ENCODE measurements at places on chromosomes 5 and 9. TPM values are rescaled to one million over a fixed set of nuclear protein-coding genes. Genes with fewer than 3 reads are reported as not detected.

The JAKMIP2 gene
- 1.2 TPM for total RNA-seq

The FIBCD1 gene
- total RNA-seq = not detected

The NPR2 gene
- total RNA-seq = 1.2 TPM

The TEK gene
- total RNA-seq = under 0.01 TPM

The ZFR gene
- 91.8 TPM for total RNA-seq

The SLC6A19 gene
- total RNA-seq = not detected

The PRRX2 gene
- not detected for total RNA-seq

The TAF7 gene
- 76.5 TPM for total RNA-seq

The CDH9 gene
- total RNA-seq = 0.10 TPM

The PTPN3 gene
- under 0.01 TPM for total RNA-seq

The PCDHB3 gene
- under 0.01 TPM for total RNA-seq

The OTP gene
- total RNA-seq = not detected

The PFN3 gene
- total RNA-seq = not detected

The ECSCR gene
- total RNA-seq = not detected

The CDC20B gene
- total RNA-seq = not detected

The DNAJA1 gene
- 77.5 TPM for total RNA-seq

The MED22 gene
- 11.4 TPM for total RNA-seq

The NAIP gene
- total RNA-seq = 18.8 TPM

The PCDHGA4 gene
- total RNA-seq = 0.21 TPM

The WWC1 gene
- total RNA-seq = 0.10 TPM

The PCDHGC5 gene
- total RNA-seq = not detected

The GLDC gene
- total RNA-seq = 0.21 TPM

The ZNF366 gene
- total RNA-seq = 0.10 TPM

The CKMT2 gene
- total RNA-seq = 1.0 TPM

The PCDHB14 gene
- not detected for total RNA-seq

The SLC6A18 gene
- total RNA-seq = not detected

The PRR16 gene
- total RNA-seq = 0.63 TPM

The SOWAHA gene
- not detected for total RNA-seq

The SUSD3 gene
- 11.0 TPM for total RNA-seq

The CNTNAP3 gene
- 0.10 TPM for total RNA-seq

The SPEF2 gene
- 2.9 TPM for total RNA-seq

The ARID3C gene
- total RNA-seq = not detected

The PAPPA gene
- under 0.01 TPM for total RNA-seq

The POU5F2 gene
- total RNA-seq = 3.0 TPM

The PCDHGA7 gene
- 0.42 TPM for total RNA-seq

The DNLZ gene
- 9.0 TPM for total RNA-seq

The PCDHA3 gene
- not detected for total RNA-seq

The FBP2 gene
- not detected for total RNA-seq

The GFI1B gene
- total RNA-seq = 13.6 TPM

The LCP2 gene
- 440 TPM for total RNA-seq

The GABRG2 gene
- total RNA-seq = under 0.01 TPM

The PPWD1 gene
- 184 TPM for total RNA-seq

The PCDHA1 gene
- not detected for total RNA-seq

The ARL10 gene
- total RNA-seq = 2.3 TPM

The SPINK4 gene
- not detected for total RNA-seq

The LCN1 gene
- not detected for total RNA-seq
